Stimulated activated CD8-positive, alpha-beta memory T cell treated with anti-CD3 and anti-CD28 coated beads, Interleukin-7, amount 100 ng/mL, for 48 hours (primary cell): ENCODE measurements at places on chromosomes 3 and 15.

DNA sequence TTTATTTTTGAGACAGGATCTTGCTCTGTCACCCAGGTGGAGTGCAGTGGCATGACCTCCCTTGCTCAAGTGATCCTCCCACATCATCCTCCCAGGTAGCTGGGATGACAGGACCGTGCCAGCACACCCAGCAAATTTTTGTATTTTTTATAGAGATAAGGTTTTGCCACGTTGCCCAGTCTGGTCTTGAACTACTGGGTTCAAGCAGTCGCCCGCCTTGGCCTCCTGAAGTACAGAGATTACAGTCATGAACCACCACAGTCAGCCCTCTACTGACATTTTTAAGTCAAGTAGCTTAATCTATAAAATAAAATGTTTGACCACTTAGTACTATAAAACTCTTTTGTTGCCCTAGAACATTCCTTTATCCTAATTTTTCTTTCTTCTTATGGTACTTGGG, 198.8 kb downstream of the FNDC3B start:
- no peak for DNase-seq

- no peak for DNase-seq
Measured at GRCh38 chr15:34650177-34650576, 66.7 kb upstream of the GOLGA8B start.

GRCh38 chr3:50687916-50688315, 13.2 kb downstream of the DOCK3 start:
- no peak for DNase-seq

DNA sequence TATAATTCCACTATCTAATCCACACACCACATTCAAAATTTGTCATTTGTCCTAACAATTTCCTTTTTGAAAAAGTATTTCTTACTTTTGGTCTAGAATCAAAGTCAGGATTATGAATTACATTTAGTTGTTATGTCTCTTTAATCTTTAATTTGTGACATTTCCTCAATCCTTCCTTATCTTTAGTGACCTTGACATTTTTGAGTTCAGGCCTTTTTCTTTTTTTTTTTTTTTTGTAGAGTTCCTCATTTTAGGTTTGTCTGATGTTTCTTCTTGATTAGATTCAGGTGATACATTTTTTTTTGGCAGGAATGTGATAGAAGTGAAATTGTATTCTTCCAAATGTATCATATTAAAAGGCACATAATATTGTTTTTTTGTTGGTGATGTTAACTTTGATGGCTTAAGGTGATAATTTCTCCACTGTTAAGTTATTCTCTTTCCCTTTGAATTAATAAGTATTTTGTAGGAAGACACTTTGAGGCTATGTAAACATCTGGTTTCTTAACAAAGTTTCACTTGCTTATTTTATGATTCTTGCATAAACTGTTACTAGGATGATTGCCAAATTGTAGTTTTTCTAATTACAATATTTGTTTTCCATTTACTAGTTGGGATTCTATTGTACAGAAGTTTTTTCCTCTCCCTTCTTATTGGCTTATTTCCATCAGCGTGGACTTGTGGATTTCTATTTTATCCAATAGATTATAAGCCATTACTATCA, 16.3 kb downstream of the SLC35G2 start:
- no peak for DNase-seq

DNA sequence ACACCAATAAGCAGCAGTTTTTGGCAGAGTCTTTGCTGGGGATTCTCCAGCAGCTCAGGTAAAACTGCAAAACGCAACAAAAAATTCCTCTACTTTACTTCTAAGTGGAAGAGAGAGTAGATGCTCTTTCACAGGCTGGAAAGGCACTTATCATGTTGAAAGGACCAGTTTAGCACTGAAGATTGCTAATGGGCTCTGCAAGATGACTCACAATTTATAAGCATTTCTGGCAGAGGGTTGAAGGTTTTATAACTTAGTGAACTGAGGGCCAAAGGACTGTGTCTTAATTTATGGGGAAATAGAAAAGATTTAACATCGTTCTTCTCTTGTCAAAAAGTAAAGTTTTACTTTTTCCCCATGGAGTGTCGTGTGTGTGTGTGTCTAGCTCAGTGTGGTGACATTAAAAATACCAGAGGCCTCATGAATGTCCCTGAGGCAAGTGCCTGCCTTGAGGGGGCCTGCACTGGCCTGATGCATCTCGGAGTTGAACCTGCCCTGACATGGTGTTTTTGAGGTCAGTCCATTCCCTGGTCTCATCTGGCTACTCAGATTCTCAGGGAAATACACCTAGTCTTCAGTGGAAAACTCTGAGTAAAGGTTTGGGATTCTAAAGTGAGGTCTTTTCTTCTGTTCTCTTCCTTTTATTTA, 1092.0 kb downstream of the NAALADL2 start:
- DNase-seq, result no peak

DNA sequence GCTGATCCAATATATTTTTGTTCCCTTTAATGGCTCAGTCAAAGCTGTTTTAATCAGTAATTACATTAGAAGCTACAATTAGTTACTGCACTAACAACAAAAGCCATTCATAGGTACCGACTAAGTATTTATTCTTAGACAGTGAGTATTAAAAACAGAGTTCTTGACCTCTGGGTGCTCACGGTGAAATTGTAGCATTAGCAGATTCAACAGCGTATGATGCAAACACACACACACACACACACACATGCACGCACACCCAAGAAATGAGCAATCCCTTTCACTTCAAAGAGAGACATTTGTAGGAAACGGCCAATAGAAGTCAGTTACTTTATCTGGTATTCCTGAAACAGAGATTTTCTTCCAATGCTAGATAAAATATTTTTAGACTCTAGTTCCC, 27.0 kb upstream of the MITF start:
- DNase-seq, result no peak
